ENCODE measurements at places on chromosomes 12 and 14. TPM values are rescaled to one million over a fixed set of nuclear protein-coding genes. Genes with fewer than 3 reads are reported as not detected.

- DNase-seq = no peak
Observed at GRCh38 chr14:80323038-80323665, 111.8 kb upstream of the DIO2 start.

GRCh38 chr12:76113800-76114757 is 29.6 kb upstream of the NAP1L1 start:
- no peak for DNase-seq

GPR132 gene
- total RNA-seq = 101 TPM

DNA sequence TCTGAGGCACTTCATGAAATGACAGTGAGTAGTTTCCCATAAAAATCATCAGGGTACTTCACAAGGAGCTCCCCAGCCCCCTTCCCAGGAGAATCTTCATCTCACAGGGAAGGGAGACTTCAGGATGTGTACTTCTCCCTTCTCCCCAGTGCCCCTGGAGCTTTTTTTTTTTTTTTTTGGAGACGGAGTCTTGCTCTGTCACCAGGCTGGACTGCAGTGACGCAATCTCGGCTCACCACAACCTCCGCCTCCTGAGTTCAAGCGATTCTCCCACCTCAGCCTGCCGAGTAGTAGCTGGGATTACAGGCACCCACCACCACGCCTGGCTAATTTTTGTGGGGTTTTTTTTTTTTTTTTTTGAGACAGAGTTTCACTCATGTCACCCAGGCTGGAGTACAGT is 10.4 kb downstream of the ITPK1 start:
- DNase-seq = no peak

SSPN gene
- not detected for total RNA-seq

HOXC4 gene
- 0.58 TPM for total RNA-seq

DNA sequence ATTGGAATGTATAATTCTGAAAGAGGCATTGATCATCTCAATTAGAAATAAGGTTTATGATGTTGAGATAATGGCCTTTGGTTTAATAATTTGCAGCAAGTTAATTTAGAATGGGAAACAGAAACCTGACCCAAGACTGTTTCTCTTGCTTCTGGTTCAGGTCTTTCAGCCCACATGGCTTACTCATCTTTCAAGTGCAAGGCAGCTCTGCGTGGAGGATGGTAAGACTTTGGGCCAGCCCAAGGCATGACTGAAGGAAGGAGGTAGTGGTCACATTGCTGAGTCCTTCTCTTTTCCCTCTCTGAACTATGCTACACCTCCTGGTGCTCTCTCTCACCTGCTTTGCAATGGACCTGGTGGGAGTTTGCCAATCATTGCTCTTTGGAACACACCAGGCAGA is 98.7 kb downstream of the CAND1 start:
- DNase-seq = no peak

GTF2A1 gene
- total RNA-seq = 14.6 TPM

DNA sequence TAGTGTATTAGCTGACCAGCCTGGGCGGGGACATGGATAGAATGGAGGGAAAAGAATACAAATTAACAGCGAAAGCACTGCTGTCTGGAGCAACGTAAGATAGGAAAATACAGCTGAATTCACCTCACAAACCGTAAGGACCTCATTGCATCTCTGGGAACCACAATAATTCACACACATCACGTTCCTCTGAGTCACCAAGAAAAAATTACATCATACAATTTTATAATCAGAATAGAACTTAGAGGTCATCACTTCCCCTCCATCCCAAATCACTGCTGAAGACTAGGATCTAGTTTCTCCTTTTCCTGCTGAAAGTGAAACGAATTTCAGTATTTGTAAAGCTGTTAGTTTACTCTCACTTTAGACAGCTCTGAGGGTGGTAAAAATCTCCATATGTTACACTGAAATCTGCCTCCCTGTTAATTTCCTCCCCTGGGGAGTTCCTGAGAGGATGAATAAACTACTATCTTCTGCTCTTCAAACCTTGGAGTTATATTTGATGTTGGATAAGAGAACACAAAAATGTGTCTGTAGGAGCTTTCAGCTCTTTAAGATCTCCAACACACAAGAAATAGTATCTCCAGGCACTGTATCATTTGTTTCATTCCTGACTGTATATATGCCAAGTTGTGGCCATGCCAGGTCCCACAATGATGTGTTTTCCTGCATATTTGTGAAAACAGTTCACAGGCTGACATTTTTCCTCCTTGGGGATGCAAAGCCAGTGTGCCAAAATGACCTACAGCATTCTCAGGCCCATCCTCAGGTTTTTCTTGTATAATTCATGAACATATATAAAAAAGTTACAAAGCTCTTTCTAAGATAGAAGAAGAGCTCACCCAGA is 63.8 kb upstream of the SSTR1 start:
- no peak for DNase-seq

DNA sequence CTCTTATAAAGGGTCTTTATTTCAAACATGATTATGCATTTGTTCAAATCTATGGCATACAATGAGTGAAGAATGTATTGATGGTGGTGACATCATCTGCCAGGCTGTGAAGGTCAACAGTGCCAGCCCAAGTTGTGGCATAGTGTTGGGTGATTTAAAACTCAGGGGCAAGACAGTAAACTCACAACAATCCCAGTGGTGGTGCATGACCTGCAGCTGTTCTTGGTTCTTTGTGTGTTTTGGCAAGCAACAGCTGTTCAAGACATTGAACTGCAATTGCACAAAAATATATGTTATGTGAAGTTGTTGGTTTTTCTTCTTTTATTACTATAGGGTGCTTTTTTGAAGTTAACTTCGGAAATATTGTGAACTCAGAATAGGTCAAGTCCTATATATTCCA is 851.6 kb downstream of the NRXN3 start:
- no peak for DNase-seq

- DNase-seq = peak; percentile 80
Observed at GRCh38 chr12:1592444-1593173, 1.8 kb downstream of the FBXL14 start.

DNA sequence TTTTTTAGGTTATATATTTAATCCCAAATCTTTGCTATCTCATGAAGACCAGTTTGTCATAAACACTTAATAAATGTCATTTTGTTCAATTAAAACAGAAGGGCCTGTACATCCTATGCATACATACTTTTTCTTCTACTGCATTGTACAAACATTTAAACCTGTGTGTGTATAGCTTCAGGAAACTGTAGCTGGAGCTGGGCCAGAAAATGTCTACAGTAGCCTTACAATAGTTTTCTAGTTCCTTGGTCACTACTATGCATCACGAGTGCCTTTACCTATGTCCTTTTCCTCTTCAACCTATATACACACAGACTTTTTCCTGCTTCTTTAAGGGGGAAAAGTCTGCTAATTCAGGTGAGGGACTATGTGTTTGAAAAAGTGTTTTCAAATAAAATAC is 302.8 kb downstream of the PAWR start:
- no peak for DNase-seq

MMP14 gene
- 1.4 TPM for total RNA-seq

PIWIL1 gene
- total RNA-seq = not detected

FAM90A1 gene
- total RNA-seq = 0.17 TPM

RPL6 gene
- total RNA-seq = 1,700 TPM

GRCh38 chr12:99257672-99258071 is 389.9 kb upstream of the GARIN6 start:
- DNase-seq = no peak

GRCh38 chr12:32390572-32391219 is 8.7 kb upstream of the FGD4 start:
- no peak for DNase-seq

RNF31 gene
- 51.7 TPM for total RNA-seq

DNA sequence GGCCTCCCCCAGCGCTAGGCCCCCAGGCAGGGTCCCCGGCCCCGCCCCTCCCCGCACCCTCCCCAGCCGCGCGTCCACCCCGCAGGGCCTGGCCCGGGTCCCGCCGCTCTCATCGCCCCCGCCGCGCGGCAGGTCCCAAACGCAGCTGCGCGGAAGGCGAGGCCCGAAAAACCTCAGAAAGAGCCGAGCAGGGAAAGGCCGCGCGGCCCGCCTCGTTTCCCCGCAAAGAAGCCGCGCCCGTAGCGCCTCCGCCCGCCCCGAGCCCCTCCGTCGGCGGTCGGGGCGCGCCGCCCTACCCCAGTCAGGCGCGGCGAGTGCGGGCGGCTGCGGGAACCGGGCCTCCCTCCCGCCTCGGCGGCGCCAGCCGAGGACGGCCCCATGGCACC is 324 bp downstream of the POLE start:
- DNase-seq = no peak

DNA sequence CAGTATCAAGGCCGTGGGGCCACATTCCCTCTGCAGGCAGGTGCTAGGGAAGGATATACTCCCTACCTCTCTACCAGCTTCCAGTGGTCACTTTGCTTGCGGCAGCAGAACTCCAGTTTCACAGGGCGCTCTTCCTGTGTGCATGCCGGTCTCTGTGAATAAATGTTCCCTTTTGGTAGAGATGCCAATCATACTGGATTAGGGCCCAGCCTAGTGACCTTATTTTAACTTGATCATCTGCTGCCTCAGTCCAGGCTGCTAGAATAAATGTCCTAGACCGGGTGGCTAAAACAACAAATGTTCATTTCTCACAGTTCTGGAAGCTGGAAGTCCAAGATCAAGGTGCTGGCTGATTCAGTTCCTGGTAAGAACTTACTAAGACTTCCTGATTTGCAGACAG is 198.8 kb upstream of the TMEM132C start:
- no peak for DNase-seq

- no peak for DNase-seq
Observed at GRCh38 chr12:26030371-26030770, 71.9 kb downstream of the RASSF8 start.

- DNase-seq = no peak
Observed at GRCh38 chr12:53613821-53614220, 12.4 kb downstream of the ATF7 start.

GRCh38 chr12:95096378-95096777 is 23.0 kb upstream of the NR2C1 start:
- no peak for DNase-seq

GRCh38 chr12:60501124-60501729 is 905.4 kb downstream of the SLC16A7 start:
- DNase-seq = no peak

DNA sequence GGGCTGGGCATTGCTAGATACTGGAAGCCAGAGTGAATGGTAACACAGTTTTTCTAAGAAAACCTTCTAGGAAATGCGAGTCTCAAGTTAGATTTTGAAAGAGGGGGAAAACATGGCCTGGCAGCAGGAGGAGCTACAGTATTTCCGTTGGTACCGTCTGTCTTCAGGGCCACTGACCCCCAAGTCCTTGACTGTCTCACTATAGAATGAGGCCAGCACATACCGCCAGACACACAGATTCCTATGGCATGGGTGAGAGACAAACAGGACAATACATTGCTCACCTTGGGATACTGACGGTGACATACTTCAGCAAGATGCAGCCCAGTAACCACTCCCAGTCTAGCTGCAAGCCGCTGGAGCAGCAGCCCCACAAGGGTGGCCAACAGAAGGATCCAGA is 21.7 kb downstream of the SLC11A2 start:
- DNase-seq = no peak

DNA sequence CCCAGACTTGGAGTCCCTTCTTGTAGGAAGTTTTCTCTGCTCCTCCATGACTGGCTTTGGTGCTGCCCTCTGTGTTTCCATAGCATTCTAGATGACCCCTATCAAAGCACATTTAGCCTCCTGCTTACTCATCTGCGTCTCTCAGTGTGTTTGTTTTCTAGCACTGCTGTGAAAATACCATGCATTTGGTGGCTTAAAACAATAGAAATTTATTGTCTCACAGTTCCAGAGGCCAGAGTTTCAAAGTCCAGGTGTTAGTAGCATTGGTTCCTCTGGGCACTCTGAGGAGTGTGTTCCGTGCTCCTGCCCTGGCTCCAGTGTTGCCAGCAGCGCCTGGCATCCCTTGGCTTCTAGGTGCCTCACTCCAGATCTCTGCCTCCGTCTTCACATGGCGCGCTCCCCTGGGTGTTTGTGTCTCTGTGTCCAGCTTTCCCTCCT is 86.1 kb downstream of the CACNA1C start:
- DNase-seq = no peak

GRCh38 chr12:106113042-106113441 is 25.7 kb downstream of the NUAK1 start:
- peak; percentile 24 for DNase-seq

- DNase-seq = no peak
Observed at GRCh38 chr14:102565331-102565887, 27.0 kb upstream of the RCOR1 start.

GRCh38 chr14:87935886-87936285 is 57.1 kb downstream of the GALC start:
- DNase-seq = no peak

PTHLH gene
- total RNA-seq = not detected

DNAI7 gene
- 0.53 TPM for total RNA-seq

PTPRB gene
- not detected for total RNA-seq

DNA sequence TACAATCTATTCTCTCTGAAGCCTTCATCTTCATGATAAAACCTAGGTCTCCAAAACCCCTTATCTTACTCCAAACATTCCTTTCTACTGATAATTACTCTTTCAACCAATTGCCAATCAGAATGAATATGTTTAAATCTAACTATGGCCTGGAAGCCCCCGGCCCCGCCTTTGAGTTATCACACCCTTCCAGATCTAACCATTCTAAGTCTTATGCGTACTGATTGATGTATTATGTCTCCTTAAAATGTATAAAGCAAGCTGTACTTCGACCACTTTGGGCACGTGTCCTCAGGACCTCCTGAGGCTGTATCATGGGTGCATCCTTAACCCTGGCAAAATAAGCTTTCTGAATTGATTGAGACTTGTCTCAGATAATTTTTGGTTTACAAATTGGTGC is 14.4 kb downstream of the PABPN1 start:
- no peak for DNase-seq

RND1 gene
- 11.9 TPM for total RNA-seq

DNA sequence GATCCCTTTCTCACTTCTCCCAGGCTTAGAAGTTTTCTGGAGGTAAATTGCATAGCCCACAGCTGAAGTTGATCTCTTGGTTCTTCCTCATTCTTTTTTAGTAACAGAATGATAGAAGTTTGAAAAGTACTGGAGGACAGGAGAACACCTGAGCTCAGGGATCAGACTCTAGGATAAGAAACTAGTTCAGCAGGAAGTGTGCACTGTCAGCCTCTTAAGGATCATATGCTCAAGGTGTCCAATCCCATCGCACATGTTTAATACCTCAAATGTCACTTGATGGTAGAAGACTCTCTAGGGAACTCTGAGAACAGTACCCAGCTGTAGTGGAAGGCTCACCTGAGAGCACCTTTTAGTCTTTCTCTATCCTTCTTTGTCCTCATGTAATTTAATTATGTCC is 14.7 kb upstream of the LIMA1 start:
- DNase-seq = no peak

- peak; percentile 19 for DNase-seq
Observed at GRCh38 chr14:66495218-66496098, 9.3 kb downstream of the CCDC196 start.

- DNase-seq = no peak
Observed at GRCh38 chr12:83461336-83461935, 774.7 kb downstream of the TMTC2 start.

P3H3 gene
- 4.9 TPM for total RNA-seq

RTL1 gene
- not detected for total RNA-seq

KRT72 gene
- total RNA-seq = 5.8 TPM

GRCh38 chr14:24435998-24436354 is 6.2 kb downstream of the KHNYN start:
- no peak for DNase-seq

EMP1 gene
- 5.0 TPM for total RNA-seq

SERPINA10 gene
- total RNA-seq = not detected

- no peak for DNase-seq
Observed at GRCh38 chr14:78697341-78697740, 527.2 kb downstream of the NRXN3 start.

GRCh38 chr12:53343969-53344368 is 7.8 kb upstream of the SP7 start:
- DNase-seq = no peak

KRT6C gene
- total RNA-seq = not detected

ZNF605 gene
- total RNA-seq = 5.0 TPM
